ENCODE measurements at places on chromosomes 1 and 21.

DNA sequence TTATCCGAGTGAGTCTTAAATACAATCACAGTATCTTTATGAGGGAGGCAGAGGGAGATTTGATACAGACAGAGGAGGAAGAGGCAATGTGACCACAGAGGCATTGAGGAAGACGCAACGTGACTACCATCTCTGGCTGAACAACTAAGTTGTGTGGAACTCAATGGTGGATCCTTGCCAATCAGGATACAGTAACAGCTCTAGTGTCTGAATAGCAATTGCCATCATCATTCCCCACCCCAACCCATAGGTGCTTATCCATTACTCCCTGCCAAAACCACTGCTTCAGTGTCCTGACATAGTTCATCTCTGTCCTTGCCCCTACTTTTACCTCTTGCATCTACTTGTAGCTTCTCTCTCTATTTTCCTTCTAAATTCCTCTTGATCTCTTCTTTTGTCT, 20.5 kb upstream of the RHBDL2 start:
- no peak for DNase-seq

- no peak for DNase-seq
Observed at GRCh38 chr1:192831706-192832355, 23.0 kb downstream of the RGS2 start.

- no peak for DNase-seq
Observed at GRCh38 chr1:115748401-115749150, 19.9 kb downstream of the CASQ2 start.

DNA sequence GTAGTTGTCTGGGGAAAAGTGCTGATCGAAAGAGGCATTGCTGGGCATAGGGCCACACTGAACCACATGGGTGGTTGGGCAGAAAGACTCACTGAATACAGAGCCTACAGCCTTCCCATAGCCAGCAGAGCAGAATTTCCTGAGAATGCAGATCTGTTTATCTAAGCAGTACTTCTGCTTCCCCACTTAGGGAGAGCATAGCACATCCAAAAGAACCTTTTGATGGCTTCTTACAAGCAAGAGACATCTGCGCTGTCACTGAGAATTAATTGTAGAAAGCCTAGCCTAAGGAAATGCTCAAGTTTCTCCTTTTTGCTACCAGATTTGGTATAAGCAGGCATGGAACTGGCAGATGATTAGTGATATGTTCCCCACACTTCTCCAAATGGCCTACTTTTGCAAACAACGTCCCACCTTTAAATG, 13.0 kb upstream of the KLHDC8A start:
- DNase-seq: no peak

- no peak for DNase-seq
Observed at GRCh38 chr21:43635436-43635835, 23.9 kb downstream of the HSF2BP start.
